ENCODE measurements at places on chromosomes 5 and 9. TPM values are rescaled to one million over a fixed set of nuclear protein-coding genes. Genes with fewer than 3 reads are reported as not detected.

DNA sequence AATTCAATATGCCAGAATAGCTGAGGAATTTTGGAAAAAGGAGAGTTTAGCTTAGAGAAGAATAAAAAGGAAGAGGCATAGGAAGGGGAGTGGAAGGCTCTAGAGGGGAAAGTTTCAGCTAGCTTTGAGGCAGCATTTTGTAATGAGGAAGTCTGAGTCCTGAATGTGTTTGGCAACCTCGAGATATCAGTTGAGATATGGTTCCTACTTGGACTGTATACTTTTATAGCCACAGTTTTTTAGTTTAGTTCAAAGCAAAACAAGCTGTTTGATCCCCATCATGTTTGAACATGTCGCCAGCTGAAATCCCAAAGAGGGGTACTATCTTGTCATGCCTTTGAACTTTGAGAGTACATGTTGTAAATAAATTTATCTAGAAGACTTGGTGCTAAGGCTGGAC, 559.0 kb upstream of the FTMT start:
- H3K36me3 ChIP-seq: no peaks in the 10 kb centered on the region
- H3K27me3 ChIP-seq: no peaks in the 10 kb centered on the region
- DNase-seq: no peak
- H3K4me1 ChIP-seq: 0 out of 2 replicates have a peak, but pooled peaks cover 5% of the 10 kb centered on the region
- no peak overlapping the region for H3K27ac ChIP-seq
- no peak overlapping the region for H3K4me3 ChIP-seq

GRCh38 chr9:21728781-21729180, 73.7 kb upstream of the MTAP start:
- H3K4me1 ChIP-seq: no peaks in the 10 kb centered on the region
- H3K4me3 ChIP-seq: no peak overlapping the region
- no peak overlapping the region for H3K27ac ChIP-seq
- no peak for DNase-seq
- no peaks in the 10 kb centered on the region for H3K27me3 ChIP-seq

PCDHA3 gene
- total RNA-seq: not detected

DNA sequence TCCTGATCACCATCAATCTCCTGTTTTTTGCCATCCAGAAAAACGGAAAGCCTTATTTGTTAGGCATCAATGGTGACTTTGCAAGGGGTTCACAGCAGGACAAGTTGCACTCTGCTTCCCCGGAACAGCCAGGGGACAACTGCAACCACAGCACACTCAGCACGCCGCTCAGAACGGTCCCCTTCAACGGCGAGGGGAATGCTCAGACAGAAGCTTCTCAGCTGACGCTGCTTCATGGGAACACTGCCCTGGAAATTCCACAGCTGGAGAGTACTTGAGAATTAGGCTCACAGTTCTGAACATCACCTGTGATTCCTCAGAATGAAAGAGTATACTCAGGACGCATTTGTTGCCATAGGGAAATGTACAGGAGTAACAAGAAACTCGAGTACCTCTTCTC, 40.1 kb upstream of the PLPP6 start:
- no peak for DNase-seq
- H3K4me1 ChIP-seq: peaks cover 19% of the 10 kb centered on the region
- H3K36me3 ChIP-seq: no peaks in the 10 kb centered on the region
- H3K27ac ChIP-seq: no peak overlapping the region

DNA sequence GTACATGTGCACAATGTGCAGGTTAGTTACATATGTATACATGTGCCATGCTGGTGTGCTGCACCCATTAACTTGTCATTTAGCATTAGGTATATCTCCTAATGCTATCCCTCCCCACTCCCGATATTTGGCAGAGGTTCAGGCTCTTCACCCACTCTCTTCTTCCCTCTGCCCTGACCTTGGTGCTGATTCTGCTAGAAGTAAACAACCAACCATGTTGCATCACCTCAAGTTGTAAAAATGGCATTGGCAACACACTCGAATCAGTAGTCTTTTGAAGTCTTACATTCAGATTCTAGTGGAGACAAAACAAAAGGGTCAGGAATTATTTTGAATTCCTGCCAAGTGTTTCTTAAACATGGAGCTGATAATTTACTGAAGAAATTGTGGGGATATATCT, 40.0 kb downstream of the PRR16 start:
- no peaks in the 10 kb centered on the region for H3K4me1 ChIP-seq
- H3K4me3 ChIP-seq: no peak overlapping the region
- H3K36me3 ChIP-seq: no peaks in the 10 kb centered on the region
- no peak for DNase-seq
- no peaks in the 10 kb centered on the region for H3K27me3 ChIP-seq

GRCh38 chr5:1756481-1756880, 43.2 kb downstream of the MRPL36 start:
- H3K27ac ChIP-seq: no peak overlapping the region
- peaks cover 95% of the 10 kb centered on the region for H3K27me3 ChIP-seq
- no peak for DNase-seq
- no peak overlapping the region for H3K4me3 ChIP-seq
- no peaks in the 10 kb centered on the region for H3K4me1 ChIP-seq
- H3K36me3 ChIP-seq: no peaks in the 10 kb centered on the region

TBC1D13 gene
- 41.9 TPM for total RNA-seq

GCNT4 gene
- total RNA-seq: 1.4 TPM

DNA sequence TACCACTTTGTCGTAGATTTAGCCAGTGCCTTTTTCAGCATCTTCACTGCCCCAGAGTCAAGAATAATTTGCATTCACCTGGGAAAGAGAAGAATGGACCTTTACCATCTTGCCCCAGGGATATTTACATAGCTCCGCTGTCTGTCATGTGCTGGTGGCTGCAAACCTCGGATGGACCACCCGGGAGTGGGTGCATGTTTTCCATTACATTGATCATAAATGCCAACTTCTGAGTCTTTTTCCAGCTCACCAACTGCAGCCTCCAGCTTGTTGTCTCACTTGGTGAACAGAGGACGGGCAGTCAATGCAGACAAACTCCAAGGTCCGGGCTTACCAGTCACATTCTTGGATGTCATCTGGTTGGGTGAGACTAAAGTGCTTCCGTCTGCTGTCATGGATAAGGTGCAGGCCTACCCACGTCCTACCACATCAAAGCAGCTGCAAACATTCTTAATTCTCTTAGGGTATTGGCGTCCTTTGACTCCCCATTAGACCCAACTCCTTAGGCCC, 155.8 kb upstream of the APC start:
- H3K4me3 ChIP-seq: no peak overlapping the region
- no peak for DNase-seq
- H3K27ac ChIP-seq: no peak overlapping the region
- H3K36me3 ChIP-seq: no peaks in the 10 kb centered on the region
- no peaks in the 10 kb centered on the region for H3K27me3 ChIP-seq

- no peak for DNase-seq
- no peak overlapping the region for H3K27ac ChIP-seq
- H3K36me3 ChIP-seq: no peaks in the 10 kb centered on the region
- no peak overlapping the region for H3K4me3 ChIP-seq
These were observed 68.1 kb downstream of the SPOCK1 start for GRCh38 chr5:137431051-137431450.

DNA sequence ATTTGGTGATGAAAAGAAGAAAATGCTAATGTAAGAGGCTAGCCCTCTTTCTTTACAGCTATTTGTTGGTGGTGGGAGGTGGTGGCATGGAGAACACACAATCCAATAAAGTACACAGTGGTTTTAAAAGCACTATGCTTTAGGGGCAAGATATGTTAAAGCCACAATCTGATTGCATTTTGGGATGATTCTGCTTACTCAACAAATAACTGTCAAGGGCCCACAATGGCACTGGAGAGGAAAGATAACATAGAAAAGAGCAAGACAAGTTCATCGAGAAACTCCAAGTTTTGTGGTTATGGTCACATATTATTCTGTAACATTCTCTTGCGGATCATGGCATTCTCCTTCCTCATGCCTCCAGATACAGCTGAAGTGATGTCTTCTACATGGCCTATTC, 38.8 kb downstream of the OTP start:
- no peak for DNase-seq
- no peaks in the 10 kb centered on the region for H3K36me3 ChIP-seq
- no peaks in the 10 kb centered on the region for H3K27me3 ChIP-seq
- H3K4me1 ChIP-seq: no peaks in the 10 kb centered on the region

DNA sequence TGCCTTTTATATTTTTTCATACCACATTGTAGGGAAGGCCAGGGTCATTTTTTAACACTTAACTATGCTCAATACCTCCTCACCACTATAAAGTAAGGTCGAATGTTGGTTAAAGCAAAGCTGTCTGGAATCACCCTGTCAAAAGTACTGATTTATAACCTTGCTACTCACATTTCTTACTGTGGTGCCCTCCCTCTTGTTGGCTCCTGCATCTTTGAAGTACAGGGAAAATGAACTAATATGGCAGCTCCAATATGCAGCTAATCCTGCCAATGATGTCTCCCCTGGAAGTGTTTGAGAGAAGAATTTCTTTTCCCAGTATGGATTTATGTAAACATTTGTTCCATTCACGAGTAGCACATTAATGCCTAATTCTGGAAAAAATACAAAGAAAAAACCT, 108.4 kb upstream of the RPS23 start:
- no peaks in the 10 kb centered on the region for H3K36me3 ChIP-seq
- DNase-seq: no peak
- no peak overlapping the region for H3K4me3 ChIP-seq
- H3K27me3 ChIP-seq: no peaks in the 10 kb centered on the region

DNA sequence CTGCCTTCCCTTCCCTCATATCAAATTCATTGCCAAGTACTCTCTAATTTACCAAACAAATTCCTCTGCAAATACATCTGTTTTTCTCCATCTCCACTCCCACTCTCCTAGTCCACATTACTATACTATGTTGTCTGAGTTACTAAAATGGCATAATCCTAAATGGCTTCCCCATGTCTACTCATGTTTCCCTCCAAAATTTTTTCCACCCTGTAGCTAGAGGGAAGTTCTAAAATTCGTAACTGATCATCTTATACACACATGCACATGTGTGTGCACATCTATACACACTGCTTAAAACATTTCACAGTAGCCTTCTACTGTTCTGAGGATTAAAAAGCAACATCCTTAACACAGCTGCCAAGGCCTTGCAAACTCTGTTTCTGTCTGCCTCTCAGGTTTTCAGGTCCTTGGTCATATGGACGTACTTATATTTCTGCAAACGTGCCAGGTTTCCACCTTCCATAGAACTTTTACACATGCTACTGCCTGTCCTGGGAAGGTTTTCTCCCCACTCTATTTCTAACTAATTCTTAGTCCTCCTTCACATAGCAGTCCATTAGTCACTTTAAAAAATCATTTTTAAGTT, 140.6 kb downstream of the LURAP1L start:
- no peak overlapping the region for H3K27ac ChIP-seq
- no peaks in the 10 kb centered on the region for H3K4me1 ChIP-seq
- H3K36me3 ChIP-seq: no peaks in the 10 kb centered on the region
- no peak overlapping the region for H3K4me3 ChIP-seq

PCDHGB3 gene
- not detected for total RNA-seq

DNA sequence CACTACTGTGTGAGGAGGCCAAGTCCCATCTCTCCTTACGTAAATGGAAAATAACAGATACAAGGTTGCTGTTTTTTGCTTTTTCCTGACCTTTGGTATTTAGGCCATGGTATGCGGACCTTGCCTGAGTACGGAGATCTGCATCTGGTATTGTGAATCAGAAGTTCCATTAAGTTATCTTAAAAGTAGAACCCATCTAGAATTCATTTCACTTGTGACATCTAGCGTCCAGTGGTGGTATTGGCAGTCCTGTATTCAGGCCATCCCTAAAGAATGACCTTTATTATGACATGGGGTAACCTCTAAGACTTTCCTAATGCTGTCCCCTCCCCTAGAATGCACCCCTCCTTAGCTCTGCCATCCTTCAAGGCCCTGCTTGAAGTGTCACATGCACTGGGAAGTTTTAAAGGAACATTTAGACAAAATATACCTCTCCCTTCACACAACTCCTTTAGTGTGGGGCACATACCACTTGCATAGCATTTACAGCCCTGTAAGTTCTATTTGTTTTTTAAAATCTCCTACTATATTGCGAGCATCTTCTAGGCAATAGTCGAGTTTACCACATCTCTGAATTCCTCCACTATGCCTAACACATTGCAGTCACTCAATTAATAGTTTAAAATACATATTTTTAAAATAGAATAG, 1.9 kb upstream of the SPDL1 start:
- no peaks in the 10 kb centered on the region for H3K27me3 ChIP-seq
- H3K4me3 ChIP-seq: no peak overlapping the region
- H3K36me3 ChIP-seq: no peaks in the 10 kb centered on the region
- DNase-seq: peak; percentile 37

DNM1 gene
- total RNA-seq: 148 TPM

GRCh38 chr9:134460206-134460605, 134.0 kb downstream of the RXRA start:
- 0 out of 2 replicates have a peak, but pooled peaks cover 20% of the 10 kb centered on the region for H3K27me3 ChIP-seq
- no peak for DNase-seq
- H3K27ac ChIP-seq: no peak overlapping the region
- H3K4me3 ChIP-seq: no peak overlapping the region

IER5L gene
- 37.3 TPM for total RNA-seq

DNA sequence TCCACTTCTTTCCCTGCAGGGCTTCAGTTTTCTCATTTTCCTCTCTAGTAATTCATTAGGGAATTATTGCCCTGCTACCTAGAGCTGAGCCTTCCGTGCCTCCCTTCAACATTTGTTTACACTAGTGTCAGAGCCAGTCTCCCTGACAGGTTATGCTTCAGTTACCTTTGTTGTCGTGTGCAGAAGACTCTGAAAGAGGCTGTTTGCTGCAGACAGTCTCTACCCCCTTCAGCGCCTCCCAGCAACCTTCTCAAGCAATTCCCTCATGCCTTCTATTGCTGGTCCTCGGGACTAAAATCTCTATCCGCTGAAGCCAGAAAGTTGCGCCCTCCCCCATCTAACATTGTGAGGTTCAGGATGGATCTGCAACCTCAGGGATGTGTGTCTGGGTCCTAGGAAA, 12.8 kb downstream of the RALGPS1 start:
- H3K27me3 ChIP-seq: no peaks in the 10 kb centered on the region
- no peaks in the 10 kb centered on the region for H3K36me3 ChIP-seq
- no peak for DNase-seq
- no peak overlapping the region for H3K27ac ChIP-seq

- no peaks in the 10 kb centered on the region for H3K36me3 ChIP-seq
- H3K27ac ChIP-seq: no peak overlapping the region
- H3K4me3 ChIP-seq: no peak overlapping the region
- no peaks in the 10 kb centered on the region for H3K27me3 ChIP-seq
These were observed 10.1 kb downstream of the SSBP2 start for GRCh38 chr5:81740758-81741157.

AGTPBP1 gene
- 19.8 TPM for total RNA-seq

- H3K4me3 ChIP-seq: no peak overlapping the region
- no peaks in the 10 kb centered on the region for H3K36me3 ChIP-seq
- peaks cover 8% of the 10 kb centered on the region for H3K4me1 ChIP-seq
- no peak overlapping the region for H3K27ac ChIP-seq
These were observed 44.3 kb upstream of the SARDH start for GRCh38 chr9:133782157-133783130.

DNA sequence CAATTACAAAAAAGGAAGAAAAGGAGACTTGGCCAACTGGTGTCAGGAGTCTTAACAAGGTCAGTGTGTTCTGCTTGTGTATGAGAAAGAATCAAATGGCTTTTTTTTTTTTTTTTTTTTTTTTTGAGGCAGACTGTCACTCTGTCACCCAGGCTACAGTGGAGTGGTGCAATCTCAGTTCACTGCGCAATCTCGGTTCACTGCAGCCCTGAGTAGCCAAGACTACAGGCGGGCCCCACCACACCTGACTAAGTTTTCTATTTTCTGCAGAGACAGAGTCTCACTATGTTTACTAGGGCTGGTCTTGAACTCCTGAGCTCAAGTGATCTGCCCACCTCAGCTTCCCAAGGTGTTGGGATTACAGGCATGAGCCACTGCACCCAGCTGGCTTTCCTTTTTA, 3.1 kb upstream of the IL7R start:
- H3K4me3 ChIP-seq: no peak overlapping the region
- H3K27me3 ChIP-seq: no peaks in the 10 kb centered on the region
- peaks cover 22% of the 10 kb centered on the region for H3K4me1 ChIP-seq
- no peak overlapping the region for H3K27ac ChIP-seq
- DNase-seq: no peak

GBGT1 gene
- 1.2 TPM for total RNA-seq

Data from PC-9 (cell line).